Adrenal gland (tissue), 19 donors: ENCODE measurements at places on chromosomes 5 and 9.

- DNase-seq, result no peak
These were observed 251.1 kb downstream of the BNC2 start for GRCh38 chr9:16619402-16619801.

DNA sequence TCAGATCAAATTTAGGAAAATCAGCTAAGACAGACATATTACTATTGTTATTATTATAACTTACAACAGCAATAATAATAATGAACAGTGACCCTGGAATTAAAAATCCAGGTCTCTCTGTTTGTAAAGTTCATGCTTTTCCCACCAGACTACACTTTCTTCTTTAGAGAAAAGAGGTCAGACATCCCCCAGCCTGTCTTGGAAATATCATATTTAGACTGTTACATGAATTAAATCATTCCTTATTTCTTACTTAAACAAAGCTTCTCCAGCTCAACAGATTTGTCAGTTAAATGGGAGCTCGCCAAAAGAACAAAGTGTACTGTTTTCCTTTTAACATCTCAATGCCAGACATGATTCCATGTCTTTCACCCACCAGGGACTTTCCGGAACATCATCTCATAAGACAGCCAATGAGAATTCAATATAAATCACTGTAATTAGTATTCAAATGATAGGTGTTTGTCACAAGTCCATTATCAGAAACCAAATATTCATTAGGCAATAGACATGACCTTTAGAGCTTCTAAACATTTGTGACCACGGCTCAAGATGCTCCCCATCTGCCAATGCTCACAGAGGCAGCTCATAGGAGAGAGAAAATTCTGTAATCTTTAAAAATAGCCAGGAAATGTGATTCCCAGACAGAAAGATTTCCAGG, 351.9 kb downstream of the ENC1 start:
- no peak for DNase-seq

DNA sequence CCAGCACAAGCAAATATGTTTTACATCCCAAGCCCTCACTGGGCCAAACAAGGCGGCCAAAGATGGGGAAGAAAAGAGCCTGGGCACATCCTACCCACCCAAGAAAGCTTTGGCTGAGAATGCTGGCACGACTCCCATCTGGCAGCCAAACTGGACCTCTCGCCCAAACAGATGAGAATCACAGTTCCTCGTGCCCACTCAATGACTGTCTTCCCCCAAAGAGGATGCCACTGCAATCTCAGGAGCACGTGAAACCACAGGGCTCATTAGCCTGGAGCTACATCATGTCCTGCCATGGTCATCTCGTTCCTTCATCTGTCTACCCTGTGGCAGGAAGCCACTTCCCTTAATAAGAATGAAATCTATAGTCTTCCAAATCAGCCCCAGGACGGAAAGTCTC, 536.8 kb downstream of the BNC2 start:
- no peak for DNase-seq

DNA sequence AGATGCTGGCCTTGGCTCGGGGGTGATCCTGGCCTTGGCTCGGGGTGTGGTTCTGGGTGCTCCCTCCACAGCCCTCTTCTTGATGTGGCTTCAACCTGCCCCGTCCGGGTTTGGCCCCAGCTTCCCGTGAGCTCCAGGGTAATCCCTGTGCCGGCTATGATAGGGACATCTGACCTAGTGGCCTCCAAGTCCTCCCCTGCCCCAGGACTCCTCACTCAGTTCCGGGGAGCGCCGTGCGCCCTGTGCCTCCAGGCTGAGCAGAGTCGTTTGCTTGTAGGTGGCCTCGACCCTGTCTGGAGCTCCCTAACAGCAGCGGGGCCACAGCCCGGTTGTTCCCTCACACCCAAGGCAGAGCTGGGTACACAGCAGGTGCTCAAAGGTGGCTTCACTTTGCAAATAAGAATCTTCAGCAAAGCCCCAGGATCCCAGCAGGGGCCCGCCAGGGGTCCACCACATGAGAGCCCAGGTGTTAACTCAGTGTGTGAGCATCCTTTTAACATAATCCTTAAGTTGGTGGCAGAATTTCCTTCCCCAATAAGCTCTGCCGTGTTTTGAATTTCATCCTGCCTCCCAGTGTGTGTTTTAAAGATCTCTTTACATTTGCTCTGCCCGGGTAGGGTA, 32.3 kb upstream of the CEP72 start:
- no peak for DNase-seq

DNA sequence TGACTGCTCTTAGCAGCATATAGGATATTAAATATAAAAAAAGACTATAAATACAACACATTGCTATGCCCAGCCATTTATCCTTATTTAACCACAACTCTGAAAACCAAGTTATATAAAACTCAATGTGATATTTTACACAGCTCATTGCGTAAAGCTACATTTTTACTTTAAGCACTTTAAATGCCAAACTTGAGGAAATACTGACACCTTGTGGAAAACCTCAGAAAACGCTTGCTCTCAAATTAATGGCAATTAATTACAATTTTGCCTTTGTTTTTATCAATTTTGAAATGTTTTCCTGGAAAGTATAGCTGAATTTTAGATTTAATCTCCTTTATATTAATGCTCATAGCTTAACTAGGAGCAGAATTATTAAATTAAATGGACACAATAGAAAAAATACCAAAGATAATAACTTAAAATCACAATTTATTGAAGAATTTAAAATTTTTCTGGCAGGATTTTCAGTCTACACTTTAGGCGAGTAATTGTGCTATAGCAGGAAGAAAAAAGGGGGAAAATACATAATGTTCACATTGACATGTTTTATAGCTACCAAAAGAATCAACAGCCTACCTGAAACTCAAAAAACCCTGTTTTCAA, 25.2 kb upstream of the PLAC8L1 start:
- DNase-seq, result no peak
